Stromal cell of bone marrow (primary cell): ENCODE measurements at places on chromosomes 6 and 20.

- DNase-seq, result no peak
Observed at GRCh38 chr20:21548390-21549035, 34.6 kb upstream of the NKX2-2 start.

- no peak for DNase-seq
Observed at GRCh38 chr20:17500271-17500670, 30.9 kb downstream of the BFSP1 start.

DNA sequence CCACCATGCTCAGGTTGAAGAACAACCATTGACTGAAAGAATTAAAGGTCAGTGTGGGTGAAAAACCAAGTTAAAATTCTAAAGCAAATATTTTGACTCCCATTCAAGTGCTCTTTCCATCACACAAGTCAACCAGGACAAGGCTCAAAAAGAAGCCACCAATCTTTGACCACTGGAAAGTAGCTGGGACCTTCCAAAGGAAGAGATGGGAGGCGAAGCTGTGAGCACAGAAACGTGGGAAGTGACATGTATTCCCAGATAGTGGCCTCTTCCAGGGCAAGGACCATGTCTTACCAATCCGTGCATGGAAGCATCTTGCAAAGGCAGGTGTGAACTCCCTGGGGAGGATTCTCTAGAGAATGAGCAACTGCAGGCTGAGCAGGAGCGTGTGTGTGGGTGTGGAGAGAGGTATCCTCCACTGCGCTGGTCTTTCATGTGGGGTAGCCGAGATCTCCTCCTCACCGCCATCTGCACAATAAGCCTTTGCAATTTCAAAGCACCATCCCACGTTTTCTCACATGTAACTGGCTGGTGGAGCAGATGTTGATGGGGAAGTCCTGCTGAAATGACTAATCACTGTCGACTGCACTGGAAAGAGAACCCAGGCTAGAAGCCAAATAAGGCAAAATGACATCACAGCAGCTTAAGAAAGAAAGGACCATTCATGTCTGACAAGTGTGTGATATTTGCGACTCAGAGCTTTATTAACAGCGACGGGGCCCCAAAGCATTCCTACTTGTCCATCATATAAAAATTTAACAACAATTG is 189.4 kb upstream of the RREB1 start:
- peak; percentile 53 for DNase-seq

GRCh38 chr6:4262526-4262925 is 127.2 kb upstream of the ECI2 start:
- DNase-seq, result no peak

- DNase-seq, result no peak
Observed at GRCh38 chr6:170056278-170056711, 234.6 kb downstream of the DLL1 start.

GRCh38 chr6:6002005-6002847 is 4.5 kb downstream of the NRN1 start:
- DNase-seq, result no peak

DNA sequence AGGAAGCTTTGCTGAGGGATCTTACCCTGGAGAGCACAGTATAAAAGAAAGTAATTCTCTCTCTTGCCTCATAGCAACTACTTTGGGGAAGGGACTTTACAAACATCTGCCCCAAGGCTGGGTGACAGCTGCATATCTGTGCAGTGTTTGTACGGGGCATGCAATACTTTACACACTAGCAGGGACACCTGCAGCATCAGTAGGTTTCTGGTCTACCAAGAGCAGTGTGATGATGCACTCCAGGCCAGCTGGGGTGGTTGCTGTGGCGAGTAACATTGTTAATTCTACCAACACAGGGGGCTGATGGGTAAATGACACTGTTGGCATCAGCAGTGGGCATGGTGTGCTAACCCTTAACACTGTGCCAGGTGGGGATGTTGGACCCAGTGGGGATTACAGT is 48.0 kb downstream of the ADTRP start:
- DNase-seq, result no peak
